ENCODE measurements at places on chromosomes 4 and X. TPM values are rescaled to one million over a fixed set of nuclear protein-coding genes. Genes with fewer than 3 reads are reported as not detected.

CT45A1 gene
- not detected for total RNA-seq

UBE2D3 gene
- 227 TPM for total RNA-seq

UGT2B11 gene
- total RNA-seq: not detected

FREM3 gene
- 0.10 TPM for total RNA-seq

NLRP2B gene
- 0.20 TPM for total RNA-seq

TRIM75 gene
- not detected for total RNA-seq

GPM6B gene
- 17.5 TPM for total RNA-seq

ESX1 gene
- not detected for total RNA-seq

WFS1 gene
- 11.3 TPM for total RNA-seq

KLKB1 gene
- total RNA-seq: 0.20 TPM

MAOB gene
- total RNA-seq: 2.5 TPM

DNA sequence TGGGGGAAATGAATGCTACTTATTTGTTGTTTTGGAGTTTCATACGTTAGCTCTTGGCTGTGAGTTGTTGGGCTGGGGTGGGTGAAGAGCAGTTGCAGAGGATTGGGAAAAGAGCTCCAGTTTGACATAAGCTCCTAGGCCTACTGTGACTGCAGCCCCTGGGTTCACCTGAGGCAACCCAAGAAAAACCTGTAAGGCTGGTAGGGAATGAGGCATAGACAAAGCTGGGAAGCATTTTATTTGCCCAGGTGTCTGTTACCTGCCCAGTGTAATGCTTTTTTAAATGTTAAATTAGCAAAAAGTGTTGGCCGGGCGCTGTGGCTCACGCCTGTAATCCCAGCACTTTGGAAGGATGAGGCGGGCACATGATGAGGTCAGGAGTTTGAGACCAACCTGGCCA is 160.0 kb downstream of the FHIP1A start:
- DNase-seq: no peak

DNA sequence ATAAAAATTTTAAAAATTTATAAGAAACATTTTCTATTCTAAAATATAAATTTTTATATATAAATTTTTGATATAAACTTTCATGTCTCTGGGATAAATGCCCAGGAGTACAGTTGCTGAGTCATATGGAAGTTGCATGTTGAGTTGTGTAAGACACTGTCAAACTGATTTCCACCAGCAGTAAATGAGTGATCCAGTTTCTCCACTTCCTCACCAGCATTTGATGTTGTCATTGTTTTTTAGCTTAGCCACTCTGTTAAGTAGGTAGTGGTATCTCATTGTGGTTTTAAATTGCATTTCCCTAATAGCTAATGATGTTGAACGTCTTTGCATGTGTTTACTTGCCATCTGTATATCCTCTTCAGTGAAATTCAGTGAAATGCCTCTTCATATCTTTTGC is 66.5 kb downstream of the MAMLD1 start:
- no peak for DNase-seq

- no peak for DNase-seq
These were observed 9.0 kb downstream of the CRMP1 start for GRCh38 chr4:5883916-5884315.

- no peak for DNase-seq
These were observed 18.4 kb downstream of the CPEB2 start for GRCh38 chr4:15020502-15021286.

DNA sequence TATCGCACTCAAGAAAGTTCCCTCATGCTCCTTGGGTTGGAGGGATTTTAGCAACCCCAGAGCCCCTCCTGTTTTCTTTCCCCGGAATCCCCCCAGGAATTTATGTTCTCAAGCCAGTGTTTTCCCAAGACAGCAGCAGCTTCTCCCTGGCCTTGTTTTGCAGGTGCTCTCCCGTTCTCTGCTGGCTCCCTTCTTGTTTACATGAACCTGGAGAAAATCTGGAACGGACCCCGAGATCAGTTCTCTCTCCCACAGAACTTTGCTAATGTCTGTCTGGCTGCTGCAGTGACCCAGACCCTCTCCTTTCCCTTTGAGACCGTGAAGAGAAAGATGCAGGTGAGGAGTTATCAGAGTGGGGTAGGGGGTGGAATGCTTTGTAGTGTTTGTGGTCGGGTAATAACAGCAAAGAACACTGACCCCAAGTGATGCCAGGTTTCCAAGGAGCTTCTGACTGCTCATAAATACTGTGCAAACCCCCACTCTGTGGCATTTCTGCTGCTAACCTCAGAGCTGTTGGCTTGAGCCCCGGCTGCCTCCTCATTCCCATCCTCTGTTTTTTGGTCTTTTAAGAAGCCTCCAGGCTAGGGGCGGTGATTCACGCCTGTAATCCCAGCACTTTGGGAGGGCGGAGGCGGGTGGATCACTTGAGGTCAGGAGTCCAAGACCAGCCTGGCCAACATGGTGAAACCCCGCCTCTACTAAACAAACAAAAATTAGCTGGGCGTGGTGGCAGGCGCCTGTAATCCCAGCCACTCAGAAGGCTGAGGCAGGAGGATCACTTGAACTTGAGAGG is 11.1 kb downstream of the SLC25A43 start:
- DNase-seq: no peak

DNA sequence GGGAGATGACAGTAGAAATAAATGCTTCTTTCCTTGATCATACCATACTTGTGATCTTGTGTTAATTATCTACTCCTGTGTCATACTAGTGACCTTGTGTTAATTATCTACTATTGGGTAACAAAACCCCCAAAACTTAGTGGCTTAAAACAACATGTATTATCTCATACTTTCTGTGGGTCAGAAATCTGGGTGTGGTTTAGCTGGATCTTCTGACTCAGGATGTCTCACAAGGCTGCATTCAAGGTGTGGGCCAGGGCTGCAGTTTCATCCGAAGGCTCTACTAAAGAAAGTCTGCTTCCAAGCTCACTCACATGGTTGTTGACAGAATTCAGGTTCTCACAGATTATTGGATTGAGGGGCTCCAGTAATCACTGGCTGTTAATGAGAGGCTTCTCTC is 70.3 kb upstream of the NDP start:
- DNase-seq: no peak

GRCh38 chr4:120037411-120037810 is 29.2 kb downstream of the MAD2L1 start:
- DNase-seq: peak; percentile 40

- no peak for DNase-seq
These were observed 31.5 kb upstream of the LNX1 start for GRCh38 chr4:53622739-53623151.

- DNase-seq: peak; percentile 77
These were observed 102.7 kb upstream of the RBPJ start for GRCh38 chr4:26217961-26218676.

- no peak for DNase-seq
These were observed 139.1 kb downstream of the MAB21L2 start for GRCh38 chr4:150720973-150721518.

- DNase-seq: peak; percentile 1
These were observed 1.8 kb downstream of the IL1RAPL1 start for GRCh38 chrX:28589046-28589445.

- DNase-seq: no peak
These were observed 857.4 kb upstream of the HTR2C start for GRCh38 chrX:113726466-113726865.

- DNase-seq: peak; percentile 6
These were observed 72.1 kb downstream of the HTRA3 start for GRCh38 chr4:8341691-8342090.

- DNase-seq: no peak
These were observed 90.8 kb upstream of the SHISA3 start for GRCh38 chr4:42306221-42307109.

GRCh38 chrX:38206036-38206435 is 14.6 kb downstream of the SRPX start:
- no peak for DNase-seq

DNA sequence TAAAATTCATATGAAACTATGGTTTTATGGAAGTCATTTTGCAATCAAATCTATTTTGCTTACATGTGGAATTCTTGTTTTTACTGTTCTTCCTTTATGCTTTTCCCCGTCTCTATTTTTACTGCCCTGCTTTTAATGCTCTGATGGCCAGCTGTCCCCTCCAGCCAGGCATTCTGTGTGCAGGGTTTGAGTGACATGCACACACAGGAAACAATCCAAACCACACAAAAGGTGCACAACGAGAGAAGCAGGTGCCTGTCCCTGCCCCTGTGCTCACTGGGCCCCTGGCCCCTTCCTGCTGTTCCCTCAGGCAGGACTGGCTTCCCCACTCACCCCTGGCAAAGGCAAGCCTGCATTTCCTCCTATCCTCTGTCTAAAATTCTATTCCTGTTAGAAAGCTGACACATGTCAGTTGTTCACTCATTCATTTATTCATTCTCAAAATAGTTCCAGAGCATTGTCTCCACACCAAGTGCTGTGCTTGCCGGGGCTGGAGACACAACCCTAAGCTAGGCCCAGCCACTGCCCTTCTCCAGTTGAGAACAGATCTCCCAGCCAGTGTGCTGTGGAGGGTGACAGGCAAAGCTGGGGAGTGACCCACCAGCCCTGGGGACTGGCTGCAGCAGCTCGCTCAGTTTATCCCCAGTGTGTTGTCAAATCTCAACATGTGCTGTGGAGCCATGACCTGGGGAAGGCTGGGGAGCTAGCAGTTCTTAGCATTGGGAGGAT is 346.3 kb downstream of the FBXW7 start:
- no peak for DNase-seq

DNA sequence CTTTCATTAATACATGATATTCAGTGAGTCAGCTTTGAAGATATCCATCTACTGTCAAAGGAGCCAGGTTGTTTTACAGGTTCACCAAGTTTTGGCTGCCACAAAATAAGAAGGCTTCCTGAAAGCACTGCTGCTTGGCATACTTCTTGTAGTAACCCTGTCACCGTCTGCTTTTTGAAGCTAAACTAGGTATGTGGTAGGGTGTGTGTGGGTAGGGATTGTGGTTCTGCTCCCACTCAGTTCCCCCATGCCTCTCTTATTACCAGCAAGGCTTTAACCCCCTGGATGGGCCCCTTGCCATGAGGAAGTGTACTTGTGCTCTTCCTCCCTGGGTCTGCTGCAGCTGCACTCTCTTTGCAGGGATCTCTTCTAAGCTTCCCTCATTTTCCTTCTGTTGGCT is 191.2 kb downstream of the BANK1 start:
- no peak for DNase-seq

DNA sequence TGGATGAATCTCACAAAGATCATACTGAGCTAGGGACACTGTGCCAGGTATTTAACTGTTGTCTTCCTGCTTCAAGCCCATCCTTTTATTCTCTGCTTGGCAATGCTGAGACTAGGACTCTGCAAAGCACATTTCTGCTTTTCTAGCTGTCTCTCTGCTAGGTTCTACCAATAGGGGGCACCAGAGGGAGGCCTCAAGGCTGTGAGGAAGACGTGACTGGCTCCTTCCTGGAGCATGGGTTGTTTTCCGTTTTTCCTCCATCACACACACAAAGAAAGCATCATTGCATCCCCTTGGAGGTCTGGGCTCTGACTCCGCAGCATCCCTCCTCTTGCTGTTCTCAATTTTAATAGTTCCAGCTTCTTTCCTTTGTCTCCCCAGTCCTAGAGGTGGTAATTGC is 10.9 kb upstream of the DCTD start:
- no peak for DNase-seq

DNA sequence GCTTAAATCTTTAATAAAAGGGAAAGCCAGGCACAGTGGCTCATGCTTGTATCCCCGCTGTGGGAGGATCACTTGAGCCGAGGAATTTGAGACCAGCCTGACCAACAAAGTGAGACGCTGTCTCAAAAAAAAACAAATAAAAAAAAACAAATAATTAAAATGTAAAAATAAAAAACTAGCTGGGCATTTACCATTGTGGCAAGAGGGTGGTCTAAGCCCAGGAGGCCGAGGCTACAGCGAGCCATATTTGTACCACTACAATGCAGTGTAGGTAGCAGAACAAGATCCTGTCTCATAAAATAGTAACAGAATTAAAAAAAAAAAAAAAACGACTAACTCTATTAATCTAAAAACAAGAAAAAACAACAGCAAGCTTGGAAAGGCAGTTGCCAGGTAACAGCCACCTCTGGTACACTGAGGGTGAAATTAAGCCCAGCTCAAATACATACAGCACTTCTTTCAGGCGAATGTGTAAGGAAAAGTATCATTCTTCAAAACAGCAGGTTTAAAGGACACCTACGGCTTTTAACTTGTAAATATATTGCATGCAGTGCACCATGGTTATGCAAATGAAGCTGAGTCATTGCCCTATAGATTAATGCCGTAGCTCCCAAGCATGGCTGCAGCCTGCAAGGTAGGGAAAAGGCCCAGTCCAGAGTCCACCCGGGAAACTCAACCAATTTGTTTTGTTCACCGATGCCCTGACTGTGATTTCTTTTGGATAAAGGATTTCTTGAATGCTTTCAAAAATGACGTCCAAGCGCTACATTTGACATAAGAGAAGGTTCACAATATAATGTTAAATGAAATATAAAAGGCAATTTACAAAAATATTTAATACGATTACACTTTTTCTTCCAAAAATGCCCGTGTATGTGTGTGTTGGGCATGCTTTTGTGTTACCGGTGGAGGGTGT is 14.5 kb upstream of the TXLNG start:
- DNase-seq: no peak

DNA sequence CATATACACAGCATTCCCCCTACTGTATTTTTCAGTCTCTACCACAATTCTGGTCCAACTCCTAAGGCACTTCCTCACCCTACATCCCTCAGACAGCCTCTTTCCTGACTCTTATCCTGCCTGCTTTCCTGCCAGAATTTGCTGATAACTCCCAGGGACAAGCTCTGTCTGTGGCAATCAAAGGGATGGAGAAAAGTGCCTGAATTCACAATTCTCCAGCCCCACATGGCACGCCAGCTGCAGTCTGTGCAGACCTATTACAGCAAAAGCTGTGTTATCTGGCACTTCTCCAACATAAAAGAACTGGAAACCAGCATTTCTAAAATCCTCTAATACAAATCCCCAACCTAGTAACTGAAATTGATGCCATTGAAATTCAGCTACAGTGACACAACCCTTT is 404.8 kb downstream of the KLHL13 start:
- DNase-seq: no peak

- DNase-seq: no peak
These were observed 199.4 kb downstream of the PRDM5 start for GRCh38 chr4:120723105-120723504.

- DNase-seq: no peak
These were observed 279.6 kb upstream of the PITX2 start for GRCh38 chr4:110902500-110902899.

GRCh38 chr4:156336511-156336910 is 382.8 kb upstream of the CTSO start:
- no peak for DNase-seq

DNA sequence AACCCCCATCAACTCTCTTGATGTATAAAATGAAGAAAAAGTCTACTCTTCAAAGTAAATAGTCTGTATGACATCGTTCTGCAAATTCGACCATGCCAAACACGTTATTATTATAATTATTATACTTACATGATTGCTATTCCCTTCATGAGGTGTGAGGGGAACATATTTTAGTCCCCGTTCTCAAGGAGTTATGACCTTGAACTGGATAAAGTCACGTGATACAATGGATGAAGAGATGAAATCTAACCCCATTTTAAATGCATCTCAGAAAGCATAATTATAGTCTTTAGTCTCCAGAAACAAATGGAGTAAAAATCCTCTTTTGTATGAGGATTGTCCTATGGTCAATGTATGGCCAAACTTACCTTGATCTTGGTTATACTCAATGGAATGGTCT is 250.3 kb downstream of the HS3ST1 start:
- DNase-seq: no peak

GRCh38 chrX:21700967-21701366 is 42.8 kb upstream of the KLHL34 start:
- DNase-seq: no peak

All from skin of body (tissue), 3 donors.